Activated T-helper 1 cell treated with anti-CD3 and anti-CD28 coated beads, Interleukin-12 subunit alpha, Interleukin-12 subunit beta, Interleukin-2, Interleukin-4 antibody, amounts not matched to agents 30 ng/mL and 10 ng/mL and 1 ng/mL, durations not matched to agents 14 hours and 24 hours and 36 hours (primary cell): ENCODE measurements at places on chromosomes 7 and 10. TPM values are rescaled to one million over a fixed set of nuclear protein-coding genes. Genes with fewer than 3 reads are reported as not detected.

GRCh38 chr10:87752566-87752965, 65.5 kb downstream of the ATAD1 start:
- H3K4me1 ChIP-seq, result no peaks in the 10 kb centered on the region
- no peak overlapping the region for H3K27ac ChIP-seq
- peaks cover 20% of the 10 kb centered on the region for H3K36me3 ChIP-seq
- no peak overlapping the region for H3K4me3 ChIP-seq
- DNase-seq, result no peak

The BRI3 gene
- 67.1 and 68.3 TPM in 2 replicates for total RNA-seq

The CYP3A5 gene
- total RNA-seq, result not detected in 2 replicates

The ABCB1 gene
- 3.3 and 3.6 TPM in 2 replicates for total RNA-seq

The LRRD1 gene
- not detected in 2 replicates for total RNA-seq
